A549 (cell line): ENCODE measurements at places on chromosomes 3 and 15.

DNA sequence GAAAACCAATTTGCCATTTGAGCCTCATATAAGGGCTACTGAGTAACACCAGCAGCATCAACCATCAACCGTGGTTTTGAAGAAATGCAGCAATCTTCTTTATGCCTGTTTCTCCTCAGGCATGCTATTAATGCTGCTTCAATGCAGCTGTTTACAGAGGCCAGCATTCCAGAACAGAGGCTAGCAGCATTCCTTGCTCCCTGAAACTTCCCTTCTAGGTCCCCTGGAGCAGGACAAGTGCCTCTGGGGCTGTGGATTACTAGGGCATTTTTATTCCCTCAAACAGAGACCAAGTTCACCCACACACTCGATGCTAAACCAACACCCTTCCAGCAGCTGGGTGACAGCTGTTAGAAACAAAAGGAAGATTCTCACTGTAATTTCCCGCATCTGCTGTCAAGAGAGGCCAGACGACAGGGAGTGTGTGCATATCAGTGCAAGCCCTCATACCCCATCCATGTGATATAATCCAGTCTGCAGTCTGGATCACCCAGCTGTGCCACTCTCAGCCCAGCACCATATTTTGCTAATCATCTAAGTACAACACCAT, 57.5 kb downstream of the HOMER2 start:
- DNase-seq = no peak

DNA sequence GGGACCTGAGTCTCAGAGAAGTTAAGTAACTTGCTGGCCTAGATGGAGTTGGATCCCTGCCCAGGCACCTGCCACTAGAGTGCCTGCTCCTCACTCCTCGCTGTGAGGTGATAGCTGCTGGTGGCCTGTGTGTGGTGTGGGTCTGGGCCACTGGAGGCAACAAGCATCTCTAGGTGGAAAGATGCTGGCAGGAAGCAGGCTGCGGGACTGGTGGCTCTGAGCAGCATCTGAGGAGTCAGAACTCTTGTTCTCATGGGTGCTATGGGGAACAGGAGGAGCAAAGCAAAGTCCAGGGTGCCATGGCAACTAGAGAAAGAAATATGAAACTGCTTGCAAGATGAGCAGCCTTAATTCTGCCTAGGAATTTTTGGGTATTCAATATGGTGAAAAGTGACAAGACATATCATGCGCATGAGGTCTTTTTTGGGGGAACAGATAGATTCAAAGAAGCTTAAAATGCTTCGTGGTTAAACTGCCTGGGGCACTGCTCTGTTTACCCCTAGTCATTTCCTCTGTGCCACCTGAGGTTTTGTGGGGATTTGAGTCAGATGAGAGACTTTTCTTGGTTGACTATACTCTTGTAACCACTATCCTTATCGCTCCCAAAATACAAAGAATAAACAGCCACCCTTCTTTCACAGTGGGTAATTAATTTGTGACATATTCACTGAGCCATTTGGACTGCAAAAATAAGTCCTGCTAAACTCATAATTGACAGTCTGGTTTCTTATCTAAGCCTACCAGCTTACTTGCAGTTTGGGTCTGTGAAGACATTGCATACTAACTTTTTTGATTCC, 50.3 kb downstream of the MED12L start:
- DNase-seq = no peak

DNA sequence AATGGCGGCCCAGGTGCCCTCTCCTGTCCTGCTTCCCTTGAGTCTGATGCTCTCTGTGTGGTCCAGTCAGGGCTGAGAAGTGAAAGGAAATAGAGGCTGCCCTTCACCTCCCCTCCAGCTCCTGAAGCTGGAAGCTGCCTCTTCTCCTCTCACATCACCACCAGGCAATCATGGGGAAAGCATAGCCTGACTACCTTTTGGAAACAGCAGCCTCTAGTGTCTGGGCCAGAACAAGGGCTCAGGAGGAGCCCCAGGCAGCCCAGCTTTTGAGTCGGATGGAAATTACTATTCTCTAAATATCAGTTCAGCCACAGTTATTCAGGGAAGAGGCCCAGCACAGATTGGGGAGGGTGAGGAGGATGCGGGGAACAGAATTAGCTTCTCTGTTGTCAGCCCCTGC, 43.3 kb upstream of the CCDC174 start:
- no peak for DNase-seq

GRCh38 chr15:36265422-36265821, 314.0 kb upstream of the CDIN1 start:
- no peak for DNase-seq

DNA sequence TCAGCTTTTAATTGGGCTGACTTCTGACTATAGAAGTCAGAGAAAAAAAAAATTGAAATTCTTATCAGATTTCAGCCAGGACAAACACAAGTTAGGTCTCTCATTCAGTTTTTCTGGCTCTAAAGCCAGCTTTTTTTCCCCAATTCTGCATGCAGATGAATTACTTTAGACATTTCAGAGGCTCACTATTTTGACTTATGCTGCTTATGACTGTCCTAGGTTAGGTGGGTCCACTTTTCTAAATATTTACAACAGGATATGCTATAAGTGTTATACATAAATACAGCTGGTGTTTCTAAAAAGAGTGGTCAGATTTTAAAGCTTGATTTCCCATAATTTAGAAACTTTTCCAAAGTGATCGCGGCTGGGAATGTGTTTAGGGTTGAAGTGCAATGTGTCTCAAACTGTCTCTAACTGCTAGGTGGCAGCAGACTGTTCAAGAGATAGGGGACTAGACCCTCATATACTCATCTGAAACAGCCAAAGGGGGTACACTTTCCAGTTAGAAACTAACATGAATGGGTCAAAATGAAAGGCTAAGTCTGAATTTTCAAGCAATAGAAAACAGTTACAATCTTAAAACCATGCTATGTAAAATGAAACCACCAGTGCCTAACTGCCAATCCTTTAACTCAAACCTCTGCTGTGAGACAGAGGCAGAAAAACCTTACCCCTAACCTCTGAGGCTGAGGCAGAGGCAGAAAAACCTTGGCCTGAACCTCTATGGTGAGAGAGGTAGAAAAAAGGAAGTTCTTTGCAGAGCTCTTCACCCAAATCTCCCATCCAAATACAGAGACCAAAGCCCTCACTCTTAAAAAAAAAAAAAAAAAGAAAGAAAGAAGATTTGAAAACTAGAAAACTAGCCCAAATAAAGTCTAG, 596.0 kb downstream of the NTRK3 start:
- DNase-seq = no peak

DNA sequence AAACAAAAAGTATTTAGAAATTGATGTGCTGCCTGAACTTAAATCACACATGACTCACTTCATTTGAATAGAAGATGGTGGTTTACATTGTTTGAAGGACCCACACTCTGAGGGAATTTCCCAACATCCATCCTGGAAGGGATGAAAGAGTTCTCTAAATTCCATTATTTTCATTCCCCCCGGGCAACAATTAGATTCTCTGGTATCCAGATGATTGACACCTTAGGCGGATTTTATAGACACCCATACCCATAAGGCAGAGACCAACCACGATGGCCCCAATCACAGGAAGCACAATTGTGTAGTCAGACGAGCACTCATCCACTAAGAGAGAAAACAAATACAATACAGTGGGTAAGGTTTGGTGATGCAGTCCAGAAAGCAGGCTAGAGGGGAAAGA, 24.6 kb upstream of the MCCC1 start:
- no peak for DNase-seq
